NCI-H748 treated with DMSO at 0.1 percent for 48 hours (cell line): ENCODE measurements at places on chromosomes 11 and 22.

GRCh38 chr11:69114811-69115523, 40.8 kb upstream of the SMIM38 start:
- DNase-seq, result no peak

- DNase-seq, result no peak
Observed at GRCh38 chr11:85823816-85824215, 12.9 kb upstream of the SYTL2 start.

DNA sequence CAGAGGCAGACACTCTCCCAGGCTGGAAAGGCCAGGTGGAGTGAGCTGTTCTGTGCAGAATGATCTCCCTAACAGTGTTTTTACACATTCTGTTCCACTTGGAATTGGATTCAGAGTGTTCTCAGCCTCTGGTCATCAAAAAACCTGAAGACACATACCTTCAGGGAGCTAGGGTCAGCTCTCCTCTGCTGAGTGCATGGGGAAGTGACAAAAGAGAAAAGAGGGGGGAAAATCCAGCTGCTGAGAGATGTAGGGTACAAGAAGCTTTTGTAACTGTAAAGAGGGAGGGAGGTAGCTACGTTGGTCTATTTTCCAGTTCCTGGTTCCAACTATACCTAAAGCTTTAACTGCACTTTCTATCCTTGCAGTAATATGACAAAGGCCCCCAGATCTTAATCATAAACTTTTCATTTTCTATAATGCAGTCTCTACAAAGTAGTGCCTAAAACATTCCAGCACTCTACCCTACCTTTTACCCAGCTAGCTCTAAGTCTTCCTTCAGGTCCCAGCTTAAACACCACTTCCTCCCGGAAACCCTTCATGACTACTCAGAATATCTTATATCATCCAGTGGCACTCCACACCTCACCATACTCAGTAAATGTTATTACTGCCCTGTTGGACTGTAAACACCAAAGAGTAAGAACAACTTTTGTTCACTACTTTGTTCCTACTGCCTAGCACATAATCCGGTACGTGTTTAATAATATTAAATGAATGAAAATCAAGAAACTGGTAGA, 9.2 kb downstream of the MAPK1 start:
- no peak for DNase-seq

DNA sequence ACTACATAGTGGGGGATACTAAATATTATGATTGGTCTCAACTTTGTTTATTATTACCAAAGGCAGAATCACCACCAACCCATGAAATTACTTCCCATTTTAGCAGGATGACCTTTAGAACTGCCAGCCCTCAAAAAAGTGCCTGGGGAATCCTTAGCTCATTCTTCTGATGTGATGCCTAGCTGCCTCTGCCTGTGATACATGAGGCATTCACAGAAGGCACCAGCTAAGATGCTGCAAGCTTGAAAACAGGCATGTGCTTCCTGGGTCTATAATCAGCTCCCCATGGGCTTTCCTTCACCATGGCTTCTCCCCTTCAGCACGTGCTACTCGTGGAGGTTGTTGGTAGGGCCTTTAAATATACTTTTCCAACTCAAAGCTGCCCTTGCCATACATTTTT, 50.4 kb upstream of the ARHGAP20 start:
- no peak for DNase-seq
